ENCODE measurements at places on chromosomes 7 and 10.

DNA sequence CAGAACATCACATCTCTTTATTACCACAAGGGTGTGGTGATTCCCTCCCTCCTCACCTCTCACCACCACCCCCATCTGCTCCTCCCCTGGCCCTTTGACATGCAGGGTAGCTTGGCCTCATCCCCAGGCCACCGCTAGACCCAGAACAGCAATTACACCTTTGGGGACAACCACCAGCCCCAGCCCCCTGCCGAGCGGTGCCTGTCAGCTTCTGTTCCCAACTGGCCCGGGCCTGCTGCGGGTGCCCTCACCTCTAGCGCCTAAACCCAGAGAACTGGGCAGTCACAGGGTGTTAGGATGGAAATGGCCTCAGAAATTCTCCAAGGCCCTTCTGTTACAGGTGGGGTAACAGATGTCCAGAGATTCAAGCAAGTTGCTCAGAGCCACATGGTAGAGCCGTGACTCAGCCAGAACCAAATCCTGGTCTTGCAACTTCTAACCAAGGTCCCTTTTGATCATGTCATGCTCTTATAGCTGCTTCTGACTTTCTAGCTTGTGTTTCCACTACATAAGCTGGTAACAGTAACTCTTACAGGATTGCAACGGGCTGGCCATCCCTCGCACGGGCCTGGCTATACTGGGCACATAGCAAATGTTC is 78.0 kb downstream of the PRKAG2 start:
- no peak for DNase-seq

- DNase-seq: no peak
Measured at GRCh38 chr7:99614495-99614894, 2.3 kb upstream of the ZSCAN25 start.

- DNase-seq: no peak
Measured at GRCh38 chr7:110677405-110677804, 413.5 kb upstream of the LRRN3 start.

GRCh38 chr10:129123428-129123827 is 343.6 kb upstream of the MGMT start:
- DNase-seq: no peak

DNA sequence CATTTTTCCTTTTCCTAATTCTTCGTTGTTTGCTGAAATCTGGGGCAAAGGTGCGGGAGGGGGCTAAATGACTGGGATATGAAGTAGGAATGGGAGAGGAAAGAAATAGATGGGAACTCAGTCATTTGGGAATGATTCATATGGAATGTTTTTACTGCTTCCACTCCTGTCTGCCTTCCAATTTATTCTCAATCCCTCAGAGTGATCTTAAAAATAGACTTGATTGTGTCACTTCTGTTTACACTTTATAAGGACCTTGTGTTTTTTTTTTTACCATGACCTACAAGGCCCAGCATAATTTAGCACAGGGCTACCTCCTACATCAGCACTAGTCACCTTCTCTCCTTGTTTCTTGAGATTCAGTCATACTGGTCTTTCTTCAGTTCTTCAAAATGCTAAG is 97.9 kb downstream of the PTEN start:
- DNase-seq: no peak

DNA sequence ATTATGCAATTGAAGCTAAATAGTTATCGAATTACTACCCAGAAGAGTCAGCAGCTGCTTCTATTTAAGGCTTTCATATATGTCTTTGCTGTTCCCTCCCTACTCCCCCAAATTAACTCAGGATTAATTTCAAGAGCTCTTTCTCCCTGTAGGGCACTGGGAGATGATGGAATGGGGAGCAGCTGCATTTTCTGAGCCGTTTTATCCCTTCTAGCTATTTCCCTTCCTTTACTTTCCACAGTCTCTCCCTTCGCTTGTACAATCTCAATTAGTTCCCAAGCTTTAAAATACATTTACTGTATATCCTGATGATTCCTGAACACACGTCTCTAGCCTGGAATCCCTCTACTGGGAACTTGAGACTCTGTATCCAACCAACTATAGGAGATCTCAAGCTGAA is 19.8 kb upstream of the TSPAN12 start:
- no peak for DNase-seq

DNA sequence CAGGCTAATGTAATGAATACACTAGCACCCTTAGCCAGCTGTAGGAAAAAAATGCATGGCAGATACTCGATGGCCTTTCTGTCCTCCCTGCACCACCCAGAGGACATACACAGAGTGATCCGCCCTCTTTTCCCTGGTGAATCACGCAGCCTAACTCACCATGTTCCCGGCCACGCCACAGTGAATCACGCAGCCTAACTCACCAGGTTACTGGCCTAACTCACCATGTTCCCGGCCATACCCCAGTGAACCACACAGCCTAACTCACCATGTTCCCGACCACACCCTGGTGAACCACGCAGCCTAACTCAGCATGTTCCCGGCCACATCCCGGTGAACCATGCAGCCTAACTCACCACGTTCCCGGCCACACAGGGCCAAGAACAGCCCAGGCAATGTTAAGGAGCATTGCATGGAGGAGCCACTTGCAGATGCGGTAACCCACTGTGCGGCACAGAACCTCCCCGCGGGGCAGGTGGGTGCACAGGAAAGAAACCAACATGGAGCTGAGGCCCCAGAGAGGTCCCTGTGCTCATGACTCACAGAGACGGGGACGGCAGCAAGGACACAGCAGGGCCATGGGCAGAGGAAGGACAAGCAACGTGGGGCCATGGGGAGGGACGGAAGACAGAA is 508.5 kb downstream of the DNAJB6 start:
- DNase-seq: no peak

GRCh38 chr10:104255311-104255981 is 754 bp downstream of the GSTO1 start:
- no peak for DNase-seq

GRCh38 chr7:11485636-11486035 is 346.4 kb downstream of the THSD7A start:
- no peak for DNase-seq

GRCh38 chr10:101155896-101156295 is 24.8 kb downstream of the TLX1 start:
- DNase-seq: no peak

DNA sequence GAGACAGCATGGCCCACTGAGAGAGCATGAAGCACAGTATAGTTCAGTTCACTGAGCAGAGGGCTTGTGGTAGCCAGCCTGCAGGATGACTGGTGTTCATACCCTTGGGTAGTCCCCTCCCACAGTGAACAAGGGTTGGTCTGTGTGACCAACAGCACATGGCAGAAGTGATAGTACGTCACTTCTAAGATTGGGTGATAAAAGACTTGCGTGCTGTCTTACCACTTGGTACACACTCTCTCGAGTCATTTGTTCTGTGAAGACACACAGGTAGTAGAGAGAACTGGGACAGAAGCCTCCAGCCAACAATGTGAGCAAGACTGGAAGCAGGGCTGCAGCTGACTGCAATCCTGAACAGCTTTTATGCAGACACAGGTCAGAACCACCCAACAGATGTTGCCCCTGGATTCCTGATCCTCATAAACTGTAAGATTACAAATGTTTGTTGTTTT is 14.6 kb downstream of the EPC1 start:
- DNase-seq: peak; percentile 76

DNA sequence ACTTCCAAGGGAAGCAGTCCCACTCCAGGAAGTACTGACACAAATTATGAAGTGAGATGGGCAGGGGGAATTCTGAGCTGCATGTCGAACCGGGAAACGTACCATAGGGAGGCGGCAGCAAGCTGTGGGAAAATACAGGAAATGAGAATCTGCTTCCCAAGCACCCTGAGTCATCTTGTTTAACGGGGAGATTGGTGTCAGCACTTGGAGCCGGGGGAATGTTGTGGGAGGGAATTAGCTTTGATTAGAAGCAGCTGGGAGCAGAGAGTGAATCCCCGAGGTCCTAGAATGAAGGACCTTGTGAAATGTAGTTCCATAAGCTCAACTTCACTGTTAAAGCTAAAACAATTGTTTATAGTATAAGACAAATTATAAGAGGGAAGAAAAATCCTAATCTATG is 141.4 kb upstream of the PRKCQ start:
- DNase-seq: no peak

- DNase-seq: no peak
Measured at GRCh38 chr7:147498081-147498480, 1092.5 kb upstream of the C7orf33 start.

DNA sequence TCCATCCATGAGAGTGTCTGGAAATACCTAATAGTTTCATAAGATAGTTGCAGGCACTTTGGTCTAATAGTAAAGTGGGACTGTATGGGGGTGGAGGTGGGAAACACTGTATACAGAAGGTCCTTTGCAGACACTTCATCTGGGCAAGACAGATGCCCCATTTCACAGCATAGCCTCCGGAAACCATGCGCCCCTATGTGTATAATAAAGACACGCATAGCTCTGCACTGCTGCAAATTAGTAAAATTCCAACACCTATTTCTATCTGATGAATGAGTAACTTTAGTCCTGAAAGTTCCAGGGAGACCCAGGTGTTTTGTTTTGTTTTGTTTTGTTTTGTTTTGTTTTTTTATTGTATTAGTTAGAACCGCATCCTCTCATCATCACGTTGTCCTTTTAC is 187.1 kb downstream of the CREB5 start:
- DNase-seq: no peak

All from stimulated activated CD8-positive, alpha-beta memory T cell treated with anti-CD3 and anti-CD28 coated beads, Interleukin-7, amount 100 ng/mL, for 4 hours (primary cell).